ENCODE measurements at places on chromosomes 7 and 10.
A peak's percentile ranks its signal among the peaks of the same experiment; 100 is the strongest.

GRCh38 chr10:71644307-71645180, 75.0 kb downstream of the C10orf105 start:
- no peak for DNase-seq

GRCh38 chr7:66211429-66211828, 6.3 kb downstream of the TPST1 start:
- no peak for DNase-seq

- DNase-seq, result no peak
These were observed 165.8 kb upstream of the ADCY1 start for GRCh38 chr7:45408409-45408737.

- DNase-seq, result no peak
These were observed 237.3 kb downstream of the AHR start for GRCh38 chr7:17535776-17536175.

GRCh38 chr7:80135309-80136104, 876 bp downstream of the GNAI1 start:
- no peak for DNase-seq

GRCh38 chr7:88229302-88229995, 9.6 kb upstream of the SRI start:
- DNase-seq, result no peak

GRCh38 chr10:122186816-122187810, 84.0 kb upstream of the BTBD16 start:
- DNase-seq, result no peak

DNA sequence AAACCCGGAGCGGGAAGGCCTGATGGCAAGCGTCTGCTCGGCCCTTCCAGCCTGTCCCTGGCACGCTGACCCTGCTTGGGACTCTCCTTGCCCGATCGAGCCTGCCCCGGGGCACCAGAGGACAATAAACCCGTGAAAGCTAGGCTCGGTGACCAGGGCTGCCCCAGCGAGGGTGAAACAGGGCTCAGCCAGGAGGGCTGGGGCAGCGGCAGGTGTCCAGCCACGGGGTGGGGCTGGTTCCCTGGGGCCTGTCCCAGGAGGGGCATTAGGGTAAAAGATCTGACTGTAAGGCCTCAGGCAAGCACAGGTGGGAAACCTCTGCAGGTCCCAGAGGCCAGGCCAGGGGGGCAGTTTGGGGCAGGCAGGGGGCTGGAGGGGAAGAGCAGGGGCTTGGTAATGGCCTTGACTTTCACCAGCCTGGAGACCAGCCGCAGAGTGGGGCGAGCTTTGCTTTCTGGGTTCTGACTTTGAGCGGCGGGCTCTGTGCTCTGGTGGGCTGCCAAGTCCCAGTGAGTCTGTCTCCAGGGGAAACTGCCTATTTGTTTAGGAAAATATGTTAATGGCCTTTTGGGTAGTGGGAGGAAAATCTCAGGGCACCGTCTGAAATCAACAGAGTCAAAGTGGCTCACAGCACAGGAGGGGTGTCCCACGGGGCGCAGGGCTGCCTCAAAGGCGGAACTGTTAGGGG, 68.2 kb upstream of the INPP5A start:
- no peak for DNase-seq

- peak; percentile 73 for DNase-seq
These were observed 6.0 kb upstream of the TMED4 start for GRCh38 chr7:44587843-44588711.

- no peak for DNase-seq
These were observed 156.2 kb downstream of the CCSER2 start for GRCh38 chr10:84484541-84484940.

DNA sequence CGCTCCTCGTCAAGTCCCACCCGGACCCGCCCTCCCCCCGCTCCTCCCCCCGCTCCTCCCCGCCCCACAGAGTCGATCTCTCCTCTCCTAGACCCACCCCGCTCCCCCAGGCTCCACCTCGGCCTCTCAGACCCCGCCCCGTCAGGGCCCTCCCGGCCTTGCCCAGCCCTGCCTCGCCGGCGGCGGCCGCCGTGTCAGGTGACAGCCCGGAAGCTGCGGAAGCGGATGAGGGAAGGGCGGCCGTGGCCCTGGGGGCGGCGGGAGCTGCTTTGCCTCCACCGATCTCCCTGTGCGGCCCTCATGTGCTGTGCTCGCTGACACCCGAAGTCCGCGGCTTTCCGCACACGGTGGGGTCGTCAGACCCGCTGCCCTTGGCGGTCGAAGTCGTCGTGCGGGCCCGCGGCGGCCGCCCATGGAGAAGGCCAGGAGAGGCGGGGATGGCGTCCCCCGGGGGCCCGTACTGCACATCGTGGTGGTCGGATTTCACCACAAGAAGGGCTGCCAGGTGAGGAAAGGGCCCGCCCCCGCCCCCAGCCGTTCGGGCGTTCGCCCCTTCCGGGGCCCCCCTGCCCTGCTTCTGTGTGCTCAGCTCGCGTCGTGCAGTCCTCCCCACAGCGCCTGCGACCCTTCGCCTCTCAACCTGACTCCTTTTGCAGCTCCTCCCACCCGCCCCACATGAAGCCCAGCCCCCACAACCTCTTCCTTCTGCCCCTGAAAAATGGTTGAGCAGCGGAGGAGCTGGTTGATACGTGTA, at the start of gene AVL9:
Gene AVL9 (plus strand): TSS at position 192 of the 754 bp plus-strand sequence. CDS start 221 bp downstream, at position 413.
- peak; percentile 99 for DNase-seq

GRCh38 chr7:130982160-130982638, 248.2 kb upstream of the KLF14 start:
- DNase-seq, result no peak

- peak; percentile 49 for DNase-seq
These were observed 9.6 kb downstream of the PSD start for GRCh38 chr10:102408728-102409603.

GRCh38 chr7:93055543-93056107, 62.2 kb downstream of the SAMD9 start:
- no peak for DNase-seq

DNA sequence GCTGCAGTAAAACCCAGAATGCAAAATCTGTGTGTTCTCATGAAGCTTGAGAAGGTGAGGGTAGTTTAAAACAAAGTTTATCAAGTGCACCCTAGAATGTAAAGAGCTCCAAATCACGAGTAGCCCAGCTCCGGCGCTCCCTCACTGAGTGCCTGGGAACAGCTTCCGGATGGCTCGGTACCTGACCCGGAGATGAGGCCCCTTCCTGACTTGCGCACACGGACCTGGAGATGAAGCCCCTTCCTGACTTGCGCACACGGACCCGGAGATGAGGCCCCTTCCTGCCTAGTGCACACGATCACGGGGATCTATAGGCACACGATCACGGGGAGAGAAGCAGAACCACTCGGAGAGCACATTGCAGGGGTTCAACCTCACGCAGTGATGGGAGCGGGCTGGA, 322.1 kb upstream of the RNF32 start:
- no peak for DNase-seq

- no peak for DNase-seq
These were observed 201.8 kb downstream of the TCERG1L start for GRCh38 chr10:131109726-131110125.

DNA sequence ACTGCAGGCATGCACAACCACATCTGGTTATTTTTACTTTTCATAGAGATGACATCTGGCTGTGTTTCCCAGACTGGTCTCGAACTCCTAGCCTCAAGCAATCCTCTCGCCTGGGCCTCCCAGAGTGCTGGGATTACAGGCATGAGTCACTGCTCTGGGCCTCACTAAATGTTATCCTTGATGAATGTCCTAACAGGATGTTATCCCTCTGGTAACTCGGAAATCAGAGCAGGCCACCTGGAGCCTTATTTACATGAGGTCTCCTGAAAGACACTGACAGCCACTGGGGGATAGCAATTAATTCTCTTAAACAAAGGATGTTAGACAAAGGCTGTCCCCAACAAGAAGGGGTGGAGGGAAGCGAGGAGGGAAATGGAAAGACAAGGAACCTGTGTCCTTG, 4.5 kb upstream of the ZNF438 start:
- DNase-seq, result no peak
